NCI-H1930 (cell line): ENCODE measurements at places on chromosomes 5 and 9.
A peak's percentile ranks its signal among the peaks of the same experiment; 100 is the strongest.

DNA sequence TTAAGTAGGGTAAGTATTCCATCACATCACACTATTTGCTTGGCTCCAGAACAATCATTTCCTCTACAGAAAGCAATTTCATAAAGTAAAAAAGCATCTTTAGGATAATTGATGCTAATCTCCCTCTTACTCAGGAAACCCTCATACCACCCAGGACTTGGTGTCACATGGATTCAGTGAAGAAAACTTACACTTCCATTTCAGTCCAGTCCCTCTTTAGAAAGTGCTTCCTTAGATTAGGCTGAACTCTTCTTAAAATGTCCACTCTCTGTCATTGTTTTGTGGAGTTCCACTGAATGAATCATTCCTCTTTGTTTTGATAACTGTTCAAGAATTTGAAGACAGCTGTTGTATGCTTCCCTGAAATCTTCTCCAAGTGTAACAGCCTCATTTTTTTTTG lies 144.0 kb upstream of the ZNF462 start:
- no peak for DNase-seq

DNA sequence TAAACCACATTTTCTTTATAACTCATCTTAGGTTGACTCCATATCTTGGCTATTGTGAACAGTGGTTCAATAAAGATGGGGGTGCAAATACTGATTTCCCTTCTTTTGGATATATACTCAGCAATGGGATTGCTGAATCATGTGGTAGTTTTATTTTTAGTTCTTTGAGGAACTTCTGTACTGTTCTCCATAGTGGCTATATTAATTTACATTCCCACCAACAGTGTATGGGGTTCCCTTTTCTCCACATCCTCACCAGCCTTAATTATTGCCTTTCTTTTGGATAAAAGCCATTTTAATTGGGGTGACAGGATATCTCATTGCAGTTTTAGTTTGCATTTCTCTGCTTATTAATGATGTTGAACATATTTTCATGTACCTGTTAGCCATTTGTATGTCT lies 107.7 kb upstream of the EQTN start:
- DNase-seq, result no peak

DNA sequence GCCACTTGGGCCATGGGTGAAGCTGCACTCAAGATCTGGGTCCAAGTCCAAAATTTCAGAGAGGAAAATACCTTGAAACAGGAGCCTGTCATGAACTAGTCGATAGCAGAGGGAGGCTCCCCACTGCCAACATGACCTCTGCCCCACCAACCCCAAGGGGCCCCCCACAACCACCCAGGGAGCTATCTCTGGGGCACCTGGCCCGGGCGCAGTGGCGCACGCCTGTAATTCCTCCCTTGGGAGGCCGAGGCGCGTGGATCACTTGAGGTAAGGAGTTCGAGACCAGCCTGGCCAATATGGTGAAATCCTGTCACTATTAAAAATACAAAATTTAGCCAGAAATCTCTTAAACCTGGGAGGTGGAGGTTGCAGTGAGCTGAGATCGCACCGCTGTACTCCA lies 20.1 kb upstream of the HMCN2 start:
- no peak for DNase-seq

- no peak for DNase-seq
These were observed 44.0 kb upstream of the NCS1 start for GRCh38 chr9:130128251-130128650.

DNA sequence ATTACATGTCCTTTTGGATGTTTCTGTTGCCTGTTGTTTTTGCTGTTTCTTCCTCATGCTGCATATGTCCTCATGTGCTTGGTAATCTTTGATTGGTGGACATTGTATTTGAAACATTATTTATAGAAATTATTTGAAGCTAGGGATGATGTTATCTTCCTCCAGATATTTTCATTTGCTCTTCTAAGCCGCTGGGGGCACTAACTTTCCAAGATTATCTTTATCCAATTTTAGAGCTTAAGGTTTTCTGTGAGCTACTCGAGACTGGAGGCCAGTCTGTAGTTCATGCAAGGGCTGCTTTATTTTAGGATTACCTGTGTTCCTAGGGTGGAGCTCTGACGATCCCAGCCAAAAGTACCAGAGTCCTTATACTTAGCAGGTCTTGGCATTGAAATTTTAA lies 40.9 kb downstream of the STX17 start:
- no peak for DNase-seq

- no peak for DNase-seq
These were observed 65.0 kb downstream of the PRRT1B start for GRCh38 chr9:131610231-131610761.

DNA sequence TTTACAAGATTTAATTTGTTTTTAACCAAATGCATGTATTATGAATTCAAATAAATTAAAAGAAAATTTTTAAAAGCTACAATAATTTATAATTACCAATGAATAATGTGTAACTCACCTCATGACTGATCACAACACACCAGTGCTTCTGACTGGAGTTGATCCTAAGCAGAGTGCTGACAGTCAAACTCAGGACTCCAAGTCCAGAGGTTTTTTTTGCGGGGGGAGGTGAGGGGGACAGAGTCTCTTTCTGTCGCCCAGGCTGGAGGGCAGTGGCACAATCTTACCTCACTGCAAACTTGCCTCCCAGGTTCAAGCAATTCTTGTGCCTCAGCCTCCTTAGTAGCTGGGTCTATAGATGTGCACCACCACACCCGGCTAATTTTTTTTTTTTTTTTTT lies 71.0 kb upstream of the MELK start:
- DNase-seq, result no peak

- no peak for DNase-seq
These were observed 233.6 kb upstream of the IRX1 start for GRCh38 chr5:3361811-3362605.

GRCh38 chr5:38297830-38298608 lies 39.7 kb downstream of the EGFLAM start:
- no peak for DNase-seq

GRCh38 chr5:113678924-113679575 lies 165.6 kb downstream of the YTHDC2 start:
- DNase-seq, result peak; percentile 27

DNA sequence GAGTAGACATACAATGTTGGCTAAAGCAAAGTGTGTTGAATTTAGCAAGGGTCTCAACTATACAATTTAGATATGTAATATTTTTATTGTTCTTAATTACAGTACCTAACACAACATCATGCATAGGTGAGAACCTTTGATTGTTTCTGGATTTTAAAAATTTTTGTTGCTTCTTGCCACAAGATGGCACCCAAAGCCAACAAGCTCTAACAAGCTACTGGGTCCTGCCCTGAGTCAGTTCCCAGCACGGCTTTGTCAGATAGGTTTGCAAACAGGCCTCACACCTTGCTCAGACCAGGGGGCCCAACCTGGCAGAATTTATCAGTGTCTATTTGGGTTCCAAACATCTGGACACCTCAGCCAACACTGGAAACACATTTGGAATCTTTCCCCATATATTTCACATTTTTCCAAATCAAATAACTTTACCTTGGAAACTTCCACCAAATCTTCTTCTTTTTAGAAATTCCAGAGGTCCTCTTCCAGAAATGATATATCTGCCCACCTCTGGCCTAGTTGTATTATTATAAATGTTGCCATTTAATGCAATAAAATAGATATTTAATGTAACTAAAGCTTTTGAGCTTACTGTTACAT lies 49.5 kb upstream of the EGFLAM start:
- peak; percentile 30 for DNase-seq

DNA sequence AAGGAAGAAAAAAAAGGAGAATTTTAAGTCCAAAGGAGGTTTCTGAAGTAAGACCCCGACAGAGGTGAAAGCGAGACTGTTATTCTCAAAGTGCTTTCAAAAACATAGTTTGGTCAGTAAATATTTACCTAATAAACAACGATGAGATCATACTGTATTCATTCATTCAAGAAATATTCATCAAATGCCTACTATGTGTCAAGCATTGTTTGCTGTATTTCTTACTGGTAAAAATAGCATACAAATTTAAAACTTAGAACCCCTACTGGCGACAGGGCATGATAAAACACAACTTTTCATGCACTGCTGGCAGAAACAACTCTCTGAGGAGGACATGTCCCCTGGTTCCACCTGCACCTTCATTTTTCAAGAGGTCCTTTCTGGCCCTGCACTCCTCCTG lies 190.7 kb downstream of the CDK5RAP2 start:
- no peak for DNase-seq

- DNase-seq, result no peak
These were observed 24.0 kb downstream of the DCTN4 start for GRCh38 chr5:150734579-150735384.

- no peak for DNase-seq
These were observed 11.8 kb downstream of the ITGA1 start for GRCh38 chr5:52799358-52799982.

GRCh38 chr9:114278881-114279570 lies 43.9 kb upstream of the ORM1 start:
- no peak for DNase-seq

- DNase-seq, result peak; percentile 58
These were observed at the start of gene TMEM38B for GRCh38 chr9:105694190-105694847. Gene TMEM38B, plus strand, starts transcription at chr9:105694541. Its CDS starts 120 bp downstream, at chr9:105694661.

GRCh38 chr9:97487861-97488260 lies 13.6 kb upstream of the TMOD1 start:
- no peak for DNase-seq

DNA sequence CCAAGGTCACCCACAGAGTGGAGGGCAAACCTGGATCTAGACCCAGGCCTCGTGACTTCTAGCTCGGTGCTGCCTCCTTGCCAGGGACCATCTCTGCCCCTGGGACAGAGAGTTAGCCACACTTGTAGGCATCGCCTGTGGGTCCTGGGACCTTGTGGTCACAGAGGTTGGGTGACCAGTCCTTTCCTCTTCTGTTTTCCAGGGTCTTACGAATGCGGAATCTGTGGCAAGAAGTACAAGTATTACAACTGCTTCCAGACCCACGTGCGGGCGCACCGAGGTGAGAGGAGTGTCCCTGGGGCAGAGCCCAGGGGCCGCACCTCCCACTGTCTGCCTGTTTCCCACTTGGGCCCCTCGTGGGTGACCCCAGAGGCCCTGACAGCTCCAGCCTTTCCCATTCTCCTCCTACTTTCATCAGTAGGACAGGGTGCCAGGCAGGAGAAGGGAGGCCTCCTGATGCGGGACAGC lies 76.3 kb downstream of the AMBP start:
- no peak for DNase-seq

- no peak for DNase-seq
These were observed 20.4 kb downstream of the UHRF2 start for GRCh38 chr9:6433410-6433809.

DNA sequence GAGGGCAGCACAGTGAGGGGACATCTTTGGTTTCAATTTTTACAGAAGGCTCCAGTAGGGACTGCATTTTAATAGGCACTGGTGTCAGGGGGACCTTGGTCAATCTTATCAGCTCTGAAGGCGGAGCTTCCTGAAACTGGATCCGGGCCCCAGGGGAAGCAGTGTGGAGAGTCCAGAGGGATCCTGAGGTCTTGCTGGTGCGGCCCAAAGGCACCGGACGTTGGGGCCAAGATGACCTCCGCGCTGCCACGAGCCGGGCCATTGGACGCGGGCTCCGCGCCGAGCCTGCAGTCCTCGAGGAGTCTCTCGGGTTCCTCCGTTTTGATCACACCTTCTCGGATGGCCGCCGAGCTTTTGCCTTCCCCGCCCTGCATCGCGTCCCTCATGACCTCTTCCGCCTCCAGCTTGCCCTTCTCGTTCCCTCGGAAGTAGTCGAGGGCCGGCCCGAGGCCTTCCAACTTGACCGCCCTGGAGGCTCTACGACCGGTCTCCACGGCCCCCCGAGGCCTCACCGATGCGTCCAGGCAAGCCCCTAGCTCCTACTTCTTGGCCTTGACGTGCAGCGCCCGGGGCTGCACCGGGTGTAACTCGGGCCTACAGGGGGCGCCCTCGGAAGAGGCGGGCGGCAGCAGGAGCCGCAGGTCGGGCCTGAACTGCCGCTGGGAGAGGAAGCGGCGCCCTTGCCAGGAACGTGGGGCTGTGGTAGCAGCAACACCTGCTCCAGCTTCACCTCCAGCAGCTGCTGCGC lies 18.8 kb downstream of the C5orf52 start:
- no peak for DNase-seq

DNA sequence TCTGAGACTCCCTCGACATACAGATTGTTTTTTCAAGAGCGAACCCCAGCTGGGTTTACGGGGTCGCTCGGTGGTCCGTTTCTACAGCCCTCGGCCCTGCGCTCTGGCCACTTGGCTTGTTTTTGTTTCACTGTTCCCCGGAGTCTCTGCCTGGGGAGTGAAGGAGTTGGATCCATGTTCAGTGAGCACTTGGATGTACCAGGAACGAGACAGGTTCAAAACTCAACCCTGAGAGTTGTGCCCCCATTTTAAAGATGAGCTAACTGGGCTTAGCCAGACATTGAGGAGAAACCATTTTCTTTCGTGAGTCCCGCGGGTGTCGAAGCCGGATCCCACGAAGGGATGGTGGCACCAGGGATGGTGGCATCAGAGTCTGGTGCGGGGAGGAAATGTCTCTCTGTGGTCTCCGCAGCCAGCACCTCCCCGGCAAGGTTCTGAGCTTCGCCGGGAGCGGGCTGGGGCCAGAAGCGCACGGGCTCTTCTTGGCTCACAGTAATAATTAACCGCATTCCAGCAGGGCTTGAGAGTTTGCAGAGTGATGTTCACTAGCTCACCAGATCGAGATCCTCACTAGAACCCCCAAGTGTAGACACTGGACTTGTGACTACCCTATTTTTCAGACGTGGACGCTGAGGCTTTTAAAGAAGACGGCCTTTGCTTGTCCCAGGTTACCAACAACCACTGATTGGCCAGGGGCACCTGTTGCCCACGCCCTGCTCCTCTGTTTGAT lies 1.0 kb downstream of the MSX2 start:
- no peak for DNase-seq

DNA sequence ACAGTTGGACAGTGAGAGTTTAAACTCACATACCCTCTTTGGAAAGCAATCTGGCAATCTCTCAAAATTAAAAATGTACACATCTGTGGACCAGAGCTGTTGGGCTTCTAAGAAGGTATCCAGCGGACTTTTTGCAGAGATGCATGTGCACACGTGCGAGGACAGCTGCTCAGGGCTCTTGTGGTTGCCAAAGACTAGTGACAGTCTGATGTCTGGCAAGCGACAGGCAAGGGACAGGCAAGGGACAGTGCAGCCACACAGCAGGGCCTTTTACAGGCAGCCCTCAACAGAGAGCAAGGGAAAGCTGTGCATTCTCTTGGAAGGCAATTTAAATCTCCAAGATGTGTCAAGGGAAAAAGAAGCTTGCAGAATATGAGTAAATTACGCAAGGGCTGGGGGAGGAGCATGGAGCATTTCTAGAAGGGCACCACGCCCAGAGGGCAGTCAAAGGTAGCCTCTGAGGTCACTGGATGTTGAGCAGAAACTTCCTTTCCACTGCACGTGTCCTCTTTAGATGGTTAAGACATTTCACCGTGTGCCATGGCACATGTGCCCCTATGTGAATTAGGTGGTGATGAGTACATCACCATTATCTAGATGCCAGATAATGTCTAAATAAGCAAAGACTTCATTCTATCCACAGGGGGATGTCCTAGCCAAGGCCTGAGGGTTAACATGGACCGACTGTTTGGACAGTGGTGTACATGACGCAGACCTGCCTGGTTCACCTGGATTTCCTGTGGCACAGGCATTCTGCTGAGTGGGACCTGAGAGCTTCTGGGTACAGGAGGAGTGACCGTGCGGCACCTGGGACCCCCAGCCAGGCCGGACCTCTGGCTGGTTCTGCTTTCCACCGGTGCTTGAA lies 9.1 kb downstream of the GFPT2 start:
- DNase-seq, result no peak
